ENCODE measurements at places on chromosomes 11 and 22.
A peak's percentile ranks its signal among the peaks of the same experiment; 100 is the strongest.

DNA sequence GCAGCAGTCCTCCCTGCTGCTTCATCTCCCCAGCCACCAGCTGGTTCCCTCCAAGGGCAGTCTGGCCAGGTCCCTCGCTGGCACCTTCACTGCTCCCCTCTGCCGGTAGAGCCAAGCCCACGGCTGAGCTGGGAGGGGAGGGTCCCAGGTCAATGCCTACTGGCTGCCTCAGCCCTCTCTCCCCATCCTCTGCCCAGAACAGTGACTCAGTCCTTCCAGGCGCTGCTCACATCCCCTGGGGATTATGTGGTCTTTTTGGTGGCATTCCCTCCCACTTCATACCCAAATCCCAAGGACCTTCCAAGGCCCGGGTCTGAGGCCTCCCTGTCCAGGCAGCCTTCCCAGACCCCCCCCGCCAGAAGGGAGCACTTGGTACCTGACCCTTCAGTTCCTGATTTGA lies 44.9 kb downstream of the WNT7B start:
- DNase-seq, result no peak

- no peak for DNase-seq
Measured at GRCh38 chr11:134556186-134556585, 144.1 kb upstream of the B3GAT1 start.

GRCh38 chr11:65873318-65874156 lies 937 bp upstream of the EFEMP2 start:
- peak; percentile 63 for DNase-seq

GRCh38 chr22:46695346-46696228 lies 42.5 kb downstream of the CERK start:
- no peak for DNase-seq

- no peak for DNase-seq
Measured at GRCh38 chr22:19275513-19275912, 16.0 kb downstream of the CLTCL1 start.

GRCh38 chr22:48902001-48902869 lies 925.4 kb downstream of the BRD1 start:
- no peak for DNase-seq

DNA sequence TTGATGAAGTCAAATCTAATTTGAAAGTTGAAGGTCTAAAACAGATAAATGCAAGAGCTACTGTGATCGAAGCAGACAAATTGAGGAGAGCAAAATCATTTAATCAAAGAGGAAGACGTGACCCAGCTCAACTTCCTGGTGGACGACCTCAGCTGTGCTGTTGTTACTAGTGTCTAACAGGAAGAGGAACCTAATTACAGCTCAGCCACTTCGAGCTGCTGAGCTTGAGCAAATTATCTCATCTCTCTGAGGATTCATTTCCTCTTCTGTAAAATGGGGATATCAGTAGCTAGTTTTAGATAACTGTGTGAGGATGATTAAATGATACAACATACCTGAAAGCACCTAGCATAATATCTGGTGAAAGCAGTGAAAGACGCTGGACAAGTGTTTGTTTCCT lies 48.6 kb upstream of the OLFML1 start:
- DNase-seq, result no peak

- peak; percentile 79 for DNase-seq
Measured at GRCh38 chr11:120334894-120335462, 1.2 kb upstream of the ARHGEF12 start.

Data from spinal cord (tissue), 10 donors.